ENCODE measurements at places on chromosomes 1 and 21.
A peak's percentile ranks its signal among the peaks of the same experiment; 100 is the strongest.

GRCh38 chr1:94713472-94714141, 106.5 kb upstream of the SLC44A3 start:
- DNase-seq, result peak; percentile 83

- peak; percentile 75 for DNase-seq
Observed at GRCh38 chr1:208243967-208244916, at the start of gene PLXNA2. Gene PLXNA2, minus strand, starts transcription at chr1:208244384. Its CDS starts 26,462 bp downstream, at chr1:208217922.

DNA sequence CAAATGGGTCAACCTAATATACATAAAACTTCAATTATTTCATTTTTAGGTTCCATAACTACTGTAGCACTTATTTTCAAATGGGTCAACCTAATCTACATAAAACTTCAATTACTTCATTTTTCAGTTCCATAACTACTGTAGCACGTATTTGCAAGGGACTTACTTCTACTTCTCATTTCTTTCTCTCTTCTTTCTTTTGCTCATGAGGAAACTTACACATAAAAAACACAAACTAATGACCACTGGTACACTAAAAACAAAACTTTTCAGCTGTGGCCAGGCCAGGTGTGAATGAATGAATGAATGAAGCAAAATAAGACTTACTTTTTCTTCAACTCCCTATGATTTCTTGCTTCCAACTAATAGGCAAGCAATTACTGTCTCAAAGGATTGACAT, 11.7 kb downstream of the SYDE2 start:
- DNase-seq, result no peak

DNA sequence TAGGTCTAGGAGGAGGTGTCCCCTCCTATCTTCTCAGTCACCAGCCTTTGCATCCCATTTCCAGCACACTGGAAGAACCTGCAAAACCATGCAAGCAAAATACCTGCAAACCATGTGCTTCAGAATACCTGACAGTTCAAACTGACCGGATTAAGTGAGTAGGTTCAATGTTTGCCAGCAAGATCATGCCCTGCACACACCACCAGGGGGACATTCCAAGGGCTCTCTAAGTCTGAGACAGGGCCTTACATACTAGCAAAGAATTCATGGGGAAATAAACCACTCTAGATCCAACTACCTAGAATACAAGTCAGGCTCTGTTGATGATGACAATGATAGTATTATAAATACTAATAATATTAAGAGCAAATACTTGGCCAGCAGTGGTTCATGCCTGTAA, 27.6 kb downstream of the INPP5B start:
- no peak for DNase-seq

GRCh38 chr1:44507490-44508396, 102.7 kb downstream of the RNF220 start:
- no peak for DNase-seq

GRCh38 chr1:197171531-197171930, 25.1 kb upstream of the ASPM start:
- no peak for DNase-seq

DNA sequence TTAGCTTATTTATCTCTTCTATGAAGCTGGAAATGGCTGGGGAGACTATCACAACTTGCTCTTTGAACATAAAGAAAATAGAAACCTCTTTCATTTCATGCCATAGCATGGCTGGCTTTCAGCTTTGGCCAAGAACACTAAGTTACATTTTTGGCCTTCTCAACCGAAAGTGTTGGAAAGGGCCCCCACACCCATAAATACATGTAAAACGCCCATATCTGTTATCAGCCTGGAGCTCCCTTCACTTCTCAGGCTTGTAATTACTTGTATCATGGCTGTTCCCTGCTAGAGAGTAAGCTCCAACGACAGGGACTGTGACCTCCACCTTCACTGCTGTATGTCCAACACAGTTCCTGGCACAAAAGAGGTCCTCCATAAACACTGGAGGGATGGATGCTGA, 12.7 kb upstream of the EIF4G3 start:
- DNase-seq, result no peak

DNA sequence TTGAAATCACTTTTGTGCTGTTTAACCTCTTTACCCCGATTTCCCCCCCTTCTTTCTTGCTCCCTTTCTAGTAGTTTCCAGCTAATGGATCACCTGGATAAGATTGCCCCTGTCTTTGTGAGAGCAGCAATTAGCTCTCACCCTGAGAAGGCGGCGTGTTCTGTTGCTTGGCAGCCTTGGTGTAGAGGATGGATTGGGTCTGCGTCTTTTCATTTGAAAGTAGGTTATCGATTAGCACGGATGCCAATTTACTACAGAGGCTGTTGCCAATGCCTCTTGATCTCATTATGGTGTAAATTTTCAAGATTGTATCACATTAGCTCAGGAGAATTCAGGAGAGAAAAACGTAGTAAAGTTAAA, 26.4 kb downstream of the KIF26B start:
- no peak for DNase-seq

DNA sequence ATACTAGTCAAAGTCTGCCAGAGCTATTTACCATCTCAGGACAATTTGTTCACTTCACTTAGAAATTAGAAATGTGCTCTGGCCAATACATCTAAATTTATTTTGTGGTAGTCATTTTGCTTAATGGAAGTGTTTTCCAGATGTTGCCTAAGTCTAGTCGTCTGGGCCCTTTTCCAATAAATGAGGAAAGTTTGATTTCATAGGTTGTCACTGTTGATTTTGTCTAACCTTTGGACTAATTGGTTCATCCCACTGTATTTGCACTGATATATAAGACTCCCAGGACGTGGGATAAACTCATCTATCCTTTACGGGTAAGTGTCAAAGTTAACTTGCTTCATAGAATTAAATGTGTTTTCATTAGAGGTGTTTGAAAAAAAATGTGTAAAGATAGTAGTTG, 79.1 kb downstream of the TPR start:
- no peak for DNase-seq

DNA sequence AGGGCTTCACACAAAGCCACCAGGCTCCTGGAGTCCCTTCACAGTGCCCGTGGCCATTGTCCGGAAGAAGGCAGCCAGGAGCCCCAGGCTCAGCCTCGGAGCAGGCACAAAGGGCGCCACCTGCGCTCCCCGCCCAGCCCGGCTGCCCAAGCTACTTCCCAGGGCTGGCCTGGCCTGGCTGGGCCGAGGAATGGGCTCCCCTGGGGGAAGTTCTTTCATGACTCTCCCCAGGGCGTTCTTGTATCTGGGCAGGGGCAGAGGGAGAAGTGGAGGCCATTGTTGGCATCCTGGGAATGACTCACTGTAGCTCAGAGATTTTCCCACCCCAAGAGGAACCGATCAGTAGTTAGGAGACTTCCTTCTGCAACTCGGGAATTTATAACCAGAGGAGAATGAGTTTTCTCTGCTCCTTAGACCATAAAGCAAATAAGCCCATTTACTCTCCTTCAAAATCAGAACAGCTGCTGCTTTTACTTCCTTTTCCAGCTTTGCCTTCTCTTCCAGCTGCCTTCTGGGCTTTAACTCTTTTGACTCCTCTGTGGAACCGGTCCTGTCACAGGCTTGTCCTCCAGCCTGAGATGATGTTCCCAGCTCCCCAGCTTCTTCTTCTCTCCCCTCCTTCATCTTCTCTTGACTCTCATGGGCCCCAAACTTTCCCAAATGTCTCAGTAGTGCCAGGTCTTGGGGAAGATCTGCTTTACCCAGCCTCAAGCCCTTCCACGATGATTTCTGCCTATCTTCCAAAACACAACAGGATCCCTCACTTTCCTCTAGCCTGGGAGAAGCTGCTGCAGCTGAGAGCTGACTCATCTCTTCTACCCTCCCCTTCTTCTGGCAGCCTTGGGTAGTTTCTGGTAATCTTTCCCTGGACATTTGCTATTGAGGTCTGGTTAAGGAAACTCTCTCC, 118.7 kb upstream of the CD34 start:
- no peak for DNase-seq

DNA sequence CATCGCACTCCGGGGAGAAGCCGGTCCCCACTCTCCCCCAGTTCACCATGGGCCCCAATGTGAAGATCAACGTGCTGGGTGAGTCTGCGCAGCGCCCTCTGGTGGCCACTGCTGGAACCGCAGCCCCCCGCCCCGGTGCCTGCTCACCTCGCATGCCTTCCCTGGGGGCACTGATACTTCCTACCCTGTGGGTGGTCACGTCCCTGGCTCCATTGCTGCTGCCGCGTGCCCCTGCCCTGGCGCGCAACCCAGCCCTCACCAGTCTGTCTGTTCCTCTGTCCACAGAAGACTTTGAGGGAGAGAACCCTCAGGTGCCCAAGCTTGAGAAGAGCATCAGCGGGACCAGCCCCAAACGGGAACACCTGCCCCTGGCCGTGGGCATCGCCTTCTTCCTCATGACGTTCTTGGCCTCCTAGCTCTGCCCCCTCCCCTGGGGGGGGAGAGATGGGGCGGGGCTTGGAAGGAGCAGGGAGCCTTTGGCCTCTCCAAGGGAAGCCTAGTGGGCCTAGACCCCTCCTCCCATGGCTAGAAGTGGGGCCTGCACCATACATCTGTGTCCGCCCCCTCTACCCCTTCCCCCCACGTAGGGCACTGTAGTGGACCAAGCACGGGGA, 7.6 kb downstream of the EFNA3 start:
- peak; percentile 63 for DNase-seq

- no peak for DNase-seq
Observed at GRCh38 chr1:44485229-44485933, 80.3 kb downstream of the RNF220 start.

- DNase-seq, result no peak
Observed at GRCh38 chr1:30267856-30268255, 455.5 kb downstream of the MATN1 start.

- no peak for DNase-seq
Observed at GRCh38 chr1:36735939-36736730, 253.4 kb upstream of the CSF3R start.

DNA sequence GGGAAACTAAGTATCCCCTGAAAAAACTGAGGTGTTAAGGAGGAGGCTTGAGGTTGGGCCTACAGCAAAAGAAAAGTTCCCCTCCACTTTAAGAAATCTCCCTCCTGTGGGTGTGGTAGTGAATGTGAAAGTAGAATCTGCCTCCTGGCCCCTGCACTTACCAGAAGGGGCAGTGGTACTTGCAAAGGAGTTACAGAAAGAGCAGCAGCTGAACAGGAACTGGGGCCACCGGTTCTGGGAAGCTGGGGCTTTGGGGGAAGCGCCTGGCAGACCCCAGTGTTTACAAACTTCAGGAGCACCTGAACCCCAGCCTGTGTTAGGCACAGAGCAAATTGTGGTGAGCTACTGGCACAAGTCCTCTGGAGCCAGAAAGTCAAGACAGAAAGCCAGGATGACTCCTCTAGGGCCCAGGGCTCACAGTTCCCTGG, 250.2 kb upstream of the FGGY start:
- no peak for DNase-seq

DNA sequence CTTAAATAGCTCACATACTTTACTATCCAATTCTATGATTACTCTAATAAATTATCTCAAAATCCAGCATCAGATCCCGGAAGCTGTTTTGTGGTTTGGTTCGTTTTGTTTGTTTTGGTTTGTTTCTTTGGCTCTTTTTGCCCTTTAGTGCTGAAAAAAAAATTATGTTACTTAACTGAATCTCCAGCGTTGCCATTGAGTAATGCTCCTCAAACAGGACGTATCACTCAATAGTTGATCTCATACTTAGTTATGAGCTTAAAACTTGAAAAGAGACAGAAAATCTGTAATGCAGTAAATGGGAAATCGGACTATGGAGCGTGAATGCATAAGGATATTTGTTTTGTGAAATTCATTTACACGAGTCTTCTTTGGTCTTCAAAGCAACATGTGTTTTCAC, 533.8 kb upstream of the TMPRSS15 start:
- DNase-seq, result no peak

DNA sequence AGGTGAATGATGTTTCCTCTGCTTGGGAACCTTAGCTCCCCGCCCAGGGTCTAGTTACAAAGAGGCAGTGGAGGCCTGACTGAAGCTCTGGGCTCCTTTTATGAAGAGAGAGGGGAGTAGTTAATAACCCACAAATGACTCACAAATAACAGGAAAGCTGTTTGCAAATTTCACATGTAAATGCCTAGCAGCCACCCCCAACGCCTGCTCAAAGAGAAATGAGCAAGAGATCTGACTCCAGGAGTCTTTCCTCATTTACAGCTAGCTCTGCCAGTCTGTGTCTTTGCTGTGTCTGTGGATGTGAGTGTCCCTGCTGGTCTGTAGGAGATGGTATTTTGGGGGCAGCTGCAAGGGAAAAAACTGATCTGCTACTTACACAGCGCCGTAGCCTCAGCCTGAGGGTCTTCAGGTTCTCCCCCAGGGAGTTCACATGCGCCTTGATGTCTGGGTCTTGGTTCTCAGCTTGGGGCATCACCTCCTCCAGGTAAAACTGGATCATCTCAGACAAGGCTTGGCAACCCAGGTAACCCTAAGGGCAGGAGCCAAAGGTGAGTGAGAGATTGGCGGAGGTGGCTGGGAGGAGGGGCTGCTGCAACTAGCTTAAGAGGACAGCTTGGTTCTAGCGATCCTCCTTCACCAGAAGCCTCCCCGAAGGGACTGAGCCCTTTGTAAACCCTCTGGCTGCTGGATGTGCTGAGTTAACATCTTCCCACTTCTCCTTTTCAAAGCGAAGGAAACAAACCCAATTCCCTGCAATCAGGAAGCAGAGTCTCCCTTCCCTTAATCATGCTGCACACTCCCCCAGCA, at the start of gene IL19:
IL19 (plus strand) TSS at position 243 of the 807 bp plus-strand sequence. CDS start 65,890 bp downstream, outside the sequence.
- DNase-seq, result no peak

DNA sequence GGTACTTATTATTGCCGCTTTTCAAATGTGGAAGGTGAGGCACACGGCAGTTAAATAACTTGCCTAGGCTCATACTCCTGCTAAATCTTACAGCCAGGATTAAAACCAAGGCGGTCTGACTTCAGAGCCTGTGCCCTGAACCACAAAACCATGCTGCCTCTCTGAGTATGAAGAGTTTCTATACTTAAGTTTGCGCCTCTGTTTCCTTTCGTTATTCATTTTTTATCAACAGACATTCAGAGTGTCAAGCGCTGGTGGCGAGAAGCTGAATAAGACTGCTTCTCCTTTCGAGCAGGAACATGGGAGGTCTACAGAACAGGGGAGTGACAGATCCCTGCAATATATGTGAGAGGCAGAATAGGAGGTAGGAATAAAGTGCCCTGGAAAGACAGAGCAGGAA, 96.0 kb upstream of the DUSP10 start:
- DNase-seq, result no peak

- no peak for DNase-seq
Observed at GRCh38 chr1:170630977-170631376, 33.0 kb upstream of the PRRX1 start.

DNA sequence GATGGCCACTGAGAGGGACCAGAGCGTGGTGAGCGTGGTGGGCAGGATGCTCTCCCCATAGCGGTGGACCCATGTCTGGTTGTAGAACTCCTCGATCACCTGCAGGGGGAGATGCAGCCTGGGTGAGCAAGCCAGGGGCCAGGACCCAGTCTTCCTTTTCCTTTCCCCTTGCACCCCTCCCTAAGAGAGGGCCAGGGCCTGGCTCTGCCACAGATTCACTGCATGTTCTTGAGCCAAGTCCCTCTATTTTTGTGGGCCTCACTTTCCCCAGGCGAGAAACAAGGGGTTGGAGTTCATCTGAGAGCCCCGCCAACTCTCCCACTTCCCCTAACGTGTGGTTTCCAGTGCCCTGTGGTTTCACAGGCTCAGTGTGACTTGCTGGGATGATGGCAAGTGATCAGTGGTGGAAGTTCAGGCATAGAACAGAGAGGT, 27.5 kb downstream of the SLC2A1 start:
- no peak for DNase-seq

Measured in gastrocnemius medialis (tissue), 4 donors.